ENCODE measurements at places on chromosomes 16 and 17.

GRCh38 chr17:42034059-42034458, 14.2 kb downstream of the NKIRAS2 start:
- DNase-seq: no peak

DNA sequence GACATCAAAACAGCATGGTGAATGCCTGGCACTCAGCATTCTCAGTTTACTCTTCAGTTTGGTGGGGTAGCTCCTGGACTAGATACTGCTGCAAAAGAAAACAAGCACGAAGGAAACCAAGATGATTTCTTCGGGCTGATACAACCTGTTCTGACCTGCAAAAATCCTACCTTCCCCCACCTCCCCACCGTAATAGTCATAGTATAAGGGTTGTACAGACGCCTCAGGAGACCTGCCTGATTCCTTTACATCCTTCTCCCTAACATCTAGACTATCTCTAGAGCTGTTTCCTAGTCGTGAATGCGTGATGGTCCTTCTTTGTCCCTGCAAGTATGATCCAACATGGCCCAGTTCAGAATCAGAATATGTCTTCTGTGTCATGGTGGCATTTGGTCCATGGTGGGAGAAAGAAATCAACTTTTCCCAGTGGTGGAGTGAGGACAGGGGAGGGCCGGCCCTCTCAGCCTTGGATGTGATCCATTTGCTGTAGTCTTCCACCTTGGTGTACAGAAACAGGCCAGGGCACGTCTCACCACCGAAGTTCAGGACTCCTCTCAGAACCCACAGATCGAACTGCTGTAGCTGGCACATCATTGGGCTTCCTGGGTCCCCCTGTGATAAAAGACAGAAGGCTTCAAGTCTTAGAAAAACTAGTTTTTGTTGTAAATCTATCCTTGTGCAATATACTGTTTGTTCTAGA, 14.5 kb downstream of the PRSS54 start:
- DNase-seq: no peak

DNA sequence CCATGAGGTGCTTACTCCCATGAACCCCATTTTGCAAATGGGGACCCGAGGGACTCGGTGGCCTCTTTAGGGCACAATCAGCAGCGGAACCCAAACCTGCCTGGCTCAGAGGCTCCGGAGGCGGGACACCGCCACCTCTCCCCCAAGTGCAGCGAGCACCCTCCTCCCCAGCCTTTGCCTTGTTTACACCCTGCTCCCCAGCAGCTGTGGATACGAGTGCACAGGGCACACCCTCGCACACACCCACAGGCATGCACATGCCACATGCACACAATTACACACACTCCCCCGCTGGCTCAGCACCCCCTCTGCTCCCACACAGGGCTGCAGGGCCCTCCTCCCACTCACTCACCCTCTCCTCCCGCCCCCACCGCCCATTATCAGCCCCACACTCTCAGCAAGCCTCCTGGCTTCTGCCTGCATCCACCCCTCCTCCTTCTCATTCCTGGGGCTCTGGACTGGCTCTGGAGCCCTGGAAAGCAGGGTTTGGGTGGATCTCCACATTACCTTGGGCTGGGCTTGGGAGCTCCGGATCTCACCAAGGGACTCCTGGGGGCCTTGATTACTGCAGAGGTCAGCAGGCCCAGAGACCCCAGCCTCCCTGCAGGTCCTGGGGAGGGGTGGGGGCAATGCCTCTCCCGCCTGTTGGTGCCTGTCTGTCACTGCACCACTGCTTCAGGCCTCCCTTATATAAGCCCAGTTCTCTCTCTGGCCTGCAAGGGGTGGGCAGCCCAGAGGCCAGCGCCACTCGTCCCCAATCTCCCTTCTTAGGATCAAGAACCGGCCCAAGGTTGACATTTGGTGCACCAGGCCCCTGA, 6.4 kb downstream of the PDK2 start:
- DNase-seq: no peak

- no peak for DNase-seq
Observed at GRCh38 chr16:17749706-17750105, 278.9 kb upstream of the XYLT1 start.

DNA sequence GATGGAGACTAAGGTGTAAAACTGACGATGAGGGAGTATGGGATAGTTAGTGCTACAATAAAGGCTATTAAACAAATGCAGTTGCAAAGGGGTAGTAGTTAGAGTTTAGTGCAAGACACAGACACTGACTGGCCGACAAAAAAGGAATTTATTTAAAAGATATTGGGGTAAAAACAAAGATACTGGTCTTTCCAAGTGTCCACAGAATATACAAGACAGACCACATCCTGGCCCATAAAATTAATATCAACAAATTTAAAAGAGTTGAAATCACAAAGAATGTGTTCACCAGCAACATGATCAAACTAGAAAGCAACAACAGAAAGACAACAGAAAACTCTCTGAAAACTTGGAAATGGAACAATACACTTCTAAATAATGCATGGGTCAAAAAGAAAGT, 54.7 kb downstream of the CFDP1 start:
- no peak for DNase-seq

DNA sequence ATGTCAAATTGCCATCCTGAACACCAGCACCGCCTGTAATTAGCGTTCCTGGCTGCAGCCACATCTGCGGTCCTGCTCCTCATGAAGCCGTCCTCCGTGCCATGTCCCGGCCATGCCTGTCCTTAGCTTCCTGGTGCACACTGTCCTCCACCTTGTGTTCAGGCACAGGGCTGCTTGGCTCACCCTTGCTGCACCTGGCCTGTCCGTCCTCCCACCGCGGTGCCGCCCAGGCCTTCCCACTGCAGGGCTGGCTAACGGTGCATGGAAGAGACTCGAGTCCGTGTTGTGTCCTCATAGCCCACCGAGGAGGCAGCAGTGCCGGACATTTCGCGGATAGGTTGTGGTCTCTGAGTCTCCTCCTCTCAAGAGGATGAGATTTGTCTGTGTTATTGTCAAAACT, 20.4 kb downstream of the DUSP14 start:
- no peak for DNase-seq

- DNase-seq: no peak
Observed at GRCh38 chr17:66671156-66671555, 163.8 kb upstream of the CACNG5 start.

- no peak for DNase-seq
Observed at GRCh38 chr16:18834864-18835263, 33.5 kb upstream of the ARL6IP1 start.

- DNase-seq: no peak
Observed at GRCh38 chr16:69909760-69910159, 41.4 kb upstream of the CLEC18A start.

DNA sequence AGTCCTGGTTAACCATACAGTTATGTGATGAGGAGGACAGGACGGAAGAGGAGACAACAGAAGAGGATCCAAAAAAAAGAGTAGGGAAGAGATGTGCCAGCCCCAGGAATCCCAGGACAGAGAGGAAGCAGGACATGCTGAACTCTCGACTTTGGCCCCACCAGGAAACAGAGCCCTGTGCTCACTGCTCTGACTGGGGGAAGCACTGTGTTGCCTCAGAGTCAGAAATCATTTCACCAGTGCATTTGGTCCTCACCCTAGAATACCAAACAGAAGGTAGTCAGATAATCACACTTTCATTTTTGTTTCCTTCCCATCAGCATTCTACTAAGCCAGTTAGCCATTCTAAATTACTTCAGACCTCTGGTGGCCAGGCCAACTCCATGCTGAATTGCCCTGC, 421.0 kb upstream of the CDH5 start:
- no peak for DNase-seq

- DNase-seq: no peak
Observed at GRCh38 chr16:87551487-87551886, 50.8 kb upstream of the JPH3 start.
